Suppressor macrophage treated with lipopolysaccharide for 4 hours (primary cell): ENCODE measurements at places on chromosomes 4 and X.
A peak's percentile ranks its signal among the peaks of the same experiment; 100 is the strongest.

GRCh38 chr4:158966091-158966490, 136.8 kb upstream of the RAPGEF2 start:
- DNase-seq = no peak

GRCh38 chr4:95304898-95305297, 243.9 kb downstream of the UNC5C start:
- DNase-seq = no peak

DNA sequence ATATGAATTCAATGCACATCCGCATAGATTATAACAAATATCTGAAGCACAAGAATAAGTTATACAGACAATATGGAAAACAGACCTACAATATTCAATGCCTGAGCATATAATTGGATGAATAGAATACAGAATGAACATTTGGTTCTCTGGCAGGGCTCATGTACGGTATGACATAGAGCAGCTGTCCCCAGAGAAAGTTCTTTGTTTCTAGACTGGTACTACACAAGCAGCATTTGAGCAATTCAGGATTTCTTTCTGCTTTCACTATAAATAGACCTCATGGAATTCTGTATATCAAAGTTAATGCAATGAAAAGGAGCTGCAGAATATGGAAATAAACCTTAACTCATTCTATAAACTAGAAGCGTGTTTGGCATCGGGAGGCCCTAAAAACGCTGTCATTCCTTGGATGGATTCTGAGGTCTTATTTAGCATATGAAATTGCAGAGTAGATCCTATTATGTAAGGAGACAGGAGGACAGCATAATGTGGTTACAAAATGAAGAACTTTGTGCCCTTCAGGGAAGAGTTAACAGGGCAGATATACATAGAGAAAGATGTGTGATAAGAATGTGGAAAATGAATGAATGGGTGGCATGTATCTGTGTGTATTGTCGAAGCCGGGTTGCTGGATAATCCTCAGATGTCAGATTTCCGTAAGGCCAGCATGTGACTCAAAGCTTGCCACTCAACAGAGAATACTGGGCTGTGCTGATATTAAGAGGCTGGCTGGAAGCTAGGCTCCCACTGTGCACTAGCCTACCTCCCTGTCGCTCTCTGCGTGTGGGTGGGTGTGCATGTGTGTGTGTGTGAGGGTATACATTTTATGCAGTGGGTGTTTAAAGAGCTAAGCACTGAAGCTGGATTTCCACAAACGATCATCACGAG, 103.3 kb upstream of the SLC4A4 start:
- DNase-seq = no peak

GRCh38 chr4:155496294-155496626, 119.5 kb upstream of the MAP9 start:
- no peak for DNase-seq

GRCh38 chrX:152656890-152657289, 19.2 kb downstream of the GABRQ start:
- DNase-seq = no peak

DNA sequence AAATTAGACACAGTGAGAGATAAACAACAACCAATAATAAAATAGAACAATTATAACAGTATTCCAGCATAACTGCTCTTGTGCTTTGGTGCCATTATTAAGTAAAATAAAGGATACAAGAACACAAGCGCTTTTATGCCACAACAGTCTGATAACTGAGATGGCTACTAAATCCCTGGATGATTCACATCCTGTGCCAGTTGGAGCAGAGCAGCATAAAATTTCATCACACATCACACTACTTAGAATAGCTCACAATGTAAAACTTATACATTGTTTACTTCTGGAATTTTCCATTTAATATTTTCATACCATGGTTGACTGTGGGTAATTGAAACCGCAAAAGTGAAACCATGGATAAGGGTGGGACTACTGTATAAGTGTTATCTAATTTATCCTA, 399.9 kb upstream of the CNKSR2 start:
- DNase-seq = no peak

GRCh38 chrX:45628041-45628440, 427.4 kb upstream of the DIPK2B start:
- DNase-seq = no peak

- DNase-seq = peak; percentile 61
Measured at GRCh38 chr4:153651116-153651515, 33.0 kb upstream of the TLR2 start.

GRCh38 chr4:9983211-9983610, 38.1 kb downstream of the SLC2A9 start:
- no peak for DNase-seq

DNA sequence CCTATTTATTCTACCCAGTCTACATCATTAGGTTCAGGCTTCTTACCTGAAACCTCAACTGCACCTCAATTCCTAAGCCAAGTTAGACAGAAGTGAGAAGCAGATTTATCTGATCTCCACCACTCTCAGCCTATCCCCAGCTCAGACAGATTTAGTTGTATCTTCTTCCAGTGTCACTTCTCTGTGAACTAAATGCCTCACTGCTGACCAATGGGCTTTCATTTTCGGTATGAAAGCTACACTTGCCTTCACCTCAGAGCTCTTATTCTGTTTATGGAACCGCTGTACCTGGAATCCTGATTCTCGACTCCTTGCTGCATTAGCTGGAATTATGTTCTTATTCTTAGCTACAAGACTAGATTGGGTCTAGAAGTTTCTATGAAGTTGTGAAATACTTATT, 833.2 kb downstream of the CCSER1 start:
- DNase-seq = no peak

GRCh38 chrX:43969504-43970501, 3.4 kb downstream of the NDP start:
- no peak for DNase-seq

DNA sequence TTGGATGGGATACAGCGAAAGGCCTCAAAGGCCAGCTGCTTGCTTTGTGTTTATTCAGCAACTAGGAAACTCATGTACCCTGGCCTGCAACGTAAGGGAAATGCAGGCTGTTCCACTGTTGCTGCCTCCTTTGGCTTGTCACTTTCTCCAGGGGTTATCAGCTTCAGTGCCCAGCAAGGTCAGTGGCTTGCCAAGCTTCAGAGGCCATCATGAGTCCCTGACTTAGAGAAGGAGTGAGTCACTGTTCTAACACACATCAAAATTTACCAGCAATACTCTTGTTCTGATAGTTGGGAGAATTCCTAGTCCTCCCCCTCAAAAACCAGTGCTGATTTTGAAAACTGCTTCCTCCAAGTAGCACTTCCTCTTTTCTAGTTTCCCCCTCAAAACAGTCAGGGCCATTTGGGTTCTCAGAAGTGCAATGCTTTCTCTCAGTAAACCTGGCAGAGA, 250.8 kb downstream of the ARHGAP24 start:
- DNase-seq = peak; percentile 93

DNA sequence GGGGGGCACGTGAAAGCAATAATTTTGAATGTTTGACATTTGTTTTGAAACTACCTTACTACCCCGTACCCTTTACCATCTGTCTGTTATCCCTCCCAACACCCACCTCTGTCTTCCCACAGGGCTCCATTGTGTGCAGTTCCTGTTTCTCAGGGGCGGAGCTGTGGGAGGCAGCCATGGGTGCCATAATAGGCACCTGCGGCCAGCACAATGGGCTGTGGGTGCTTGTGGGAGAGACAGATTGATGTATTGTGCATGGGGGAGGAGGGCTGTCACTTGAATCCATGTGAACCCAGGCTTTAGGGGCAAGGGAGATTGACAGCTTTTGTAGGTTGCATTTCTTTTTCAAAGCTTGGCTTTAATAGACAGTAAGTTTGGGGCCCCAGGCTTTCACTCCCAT, 122.6 kb upstream of the CXorf66 start:
- no peak for DNase-seq

- DNase-seq = peak; percentile 29
Measured at GRCh38 chr4:2948895-2949781, 14.1 kb downstream of the NOP14 start.

DNA sequence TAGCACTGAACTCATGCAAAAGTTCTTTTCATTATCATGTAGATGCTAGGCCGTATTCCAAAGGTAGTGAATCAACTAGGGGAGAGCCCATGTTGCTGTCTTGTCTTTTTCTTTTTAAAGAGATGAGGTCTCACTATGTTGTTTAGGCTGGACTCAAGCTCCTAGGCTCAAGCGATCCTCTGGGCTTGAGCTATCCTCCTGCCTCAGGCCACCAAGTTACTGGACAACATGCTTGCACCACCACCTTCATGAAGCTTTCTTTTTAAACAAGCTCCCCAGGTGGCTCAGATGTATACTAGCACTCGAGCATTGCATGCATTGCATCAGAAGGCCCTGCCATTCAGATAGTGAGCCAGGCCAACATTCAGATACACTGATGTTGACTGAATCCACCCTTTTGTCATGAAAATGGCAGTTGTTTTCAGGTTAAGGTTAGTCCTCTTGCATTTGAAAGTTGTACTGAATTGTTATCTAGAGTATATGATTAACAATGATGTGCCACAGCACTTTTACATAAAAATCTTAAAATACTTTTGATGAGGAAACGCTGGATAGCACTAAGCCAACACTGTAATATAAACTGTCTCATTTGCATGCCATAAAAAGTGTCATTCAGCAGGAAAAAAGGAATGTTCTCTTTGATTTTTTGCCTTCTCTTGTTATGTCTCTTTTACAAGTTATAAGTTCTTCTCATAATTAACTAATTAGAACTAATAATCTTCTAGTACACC, 76.7 kb downstream of the FNIP2 start:
- DNase-seq = no peak

GRCh38 chrX:111543212-111543741, 31.8 kb downstream of the SERTM2 start:
- no peak for DNase-seq

DNA sequence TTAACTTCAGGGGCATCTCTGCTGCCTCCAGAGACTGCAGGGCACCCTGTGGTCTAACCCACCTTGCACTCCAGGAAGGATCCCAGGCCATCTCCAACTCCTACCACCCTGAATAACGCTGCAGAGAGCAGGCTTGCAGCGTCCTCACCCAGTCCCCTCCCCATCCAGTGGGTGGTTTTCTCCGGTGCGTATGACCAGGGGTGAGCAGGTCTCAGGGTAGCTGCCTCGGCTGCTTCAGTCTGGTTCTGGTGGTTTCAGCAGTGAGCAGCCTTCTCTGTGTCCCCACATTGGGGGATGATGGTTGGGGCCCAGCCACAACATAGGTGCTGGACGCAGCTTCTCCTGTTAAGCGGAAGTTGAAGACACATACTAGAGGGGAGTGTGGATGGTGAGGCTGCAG, 38.6 kb upstream of the SORCS2 start:
- DNase-seq = no peak

DNA sequence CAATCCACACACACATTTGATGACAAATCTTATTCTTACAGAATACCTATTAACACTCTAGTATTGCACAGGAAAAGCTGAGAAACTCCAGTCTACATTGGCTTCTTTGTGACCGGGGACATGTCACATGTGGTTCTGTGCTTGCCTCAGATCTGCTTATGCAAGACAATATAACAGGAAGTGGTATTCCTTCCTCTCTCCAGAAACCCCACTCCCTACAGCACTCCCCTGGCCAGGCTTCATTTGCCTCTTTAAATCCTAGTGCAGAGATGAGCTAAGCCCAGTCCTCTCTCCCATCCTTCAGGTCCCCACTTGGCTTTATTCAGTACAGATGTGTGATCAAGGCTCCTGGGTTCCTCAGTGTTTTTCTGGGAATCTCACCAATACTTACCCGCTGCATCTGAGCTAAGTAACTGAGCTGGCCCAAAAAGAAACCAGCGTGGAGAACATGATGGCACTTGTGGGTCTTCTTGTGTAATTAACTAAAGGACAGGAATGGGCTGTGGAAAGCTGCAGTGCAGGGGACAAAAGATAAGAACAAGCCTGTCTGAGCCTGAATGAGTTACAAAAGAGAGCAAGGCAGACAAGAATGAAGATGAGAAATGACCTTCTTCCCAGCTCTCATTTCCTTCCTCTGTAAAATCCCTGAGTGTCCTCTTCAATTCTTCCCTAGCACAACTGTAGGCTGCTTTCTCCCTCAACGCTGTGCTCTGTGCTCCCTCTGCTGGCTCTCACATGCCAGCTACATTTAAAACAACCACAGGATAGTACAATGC, 105.6 kb downstream of the HNRNPD start:
- peak; percentile 85 for DNase-seq

- DNase-seq = no peak
Measured at GRCh38 chrX:16743604-16744325, 24.4 kb downstream of the SYAP1 start.

- no peak for DNase-seq
Measured at GRCh38 chrX:102988517-102988916, 51.4 kb downstream of the RAB40AL start.

GRCh38 chr4:116733370-116733769, 352.0 kb downstream of the TRAM1L1 start:
- DNase-seq = no peak
